ENCODE measurements at places on chromosomes 13 and 19.

DNA sequence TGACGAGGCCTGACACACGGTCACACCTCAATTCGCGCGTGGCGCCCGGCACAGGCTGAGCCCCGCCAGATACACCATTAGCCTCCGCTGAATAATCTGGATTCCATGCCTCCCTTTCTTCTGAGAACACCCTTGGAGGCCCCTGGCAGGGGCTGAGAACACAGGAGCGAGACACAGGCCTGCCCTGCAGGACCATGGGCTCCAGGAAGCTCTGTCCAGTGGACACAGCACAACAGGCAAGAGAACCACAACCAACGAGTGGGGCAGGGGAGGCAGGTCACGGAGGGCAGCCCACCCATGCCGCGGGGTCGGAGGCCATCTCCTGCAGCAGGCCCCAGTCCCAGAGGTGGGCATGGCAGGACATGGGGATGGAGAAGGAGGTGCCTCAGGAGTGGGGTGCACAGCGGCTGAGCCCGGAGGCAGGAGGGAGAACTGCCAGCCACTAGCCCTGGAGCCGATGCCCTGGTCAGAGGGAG lies 75.8 kb upstream of the C13orf46 start:
- DNase-seq: no peak

GRCh38 chr19:51101171-51101865 lies 6.9 kb downstream of the CTU1 start:
- no peak for DNase-seq

DNA sequence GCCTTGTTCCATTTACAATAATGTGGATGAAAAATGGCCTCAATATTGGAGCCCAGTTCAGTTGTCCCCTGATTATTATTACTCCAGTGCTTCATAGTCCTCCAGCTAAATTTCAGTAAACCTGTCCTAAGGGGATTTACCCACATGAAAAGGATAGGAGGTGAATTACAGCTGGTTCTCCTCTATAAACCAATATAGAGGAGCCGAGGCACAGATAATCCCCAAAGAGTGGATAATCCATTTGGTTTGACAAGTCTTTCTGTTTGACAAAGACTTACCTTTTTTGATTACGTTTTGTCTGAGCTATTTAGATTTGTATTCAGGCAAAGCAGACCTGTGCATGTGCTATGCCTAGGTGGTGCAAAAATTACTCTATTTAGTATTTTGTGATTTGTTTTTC lies 2.7 kb downstream of the CNMD start:
- DNase-seq: no peak

GRCh38 chr19:16070366-16070990 lies 5.8 kb upstream of the TPM4 start:
- DNase-seq: peak; percentile 82

DNA sequence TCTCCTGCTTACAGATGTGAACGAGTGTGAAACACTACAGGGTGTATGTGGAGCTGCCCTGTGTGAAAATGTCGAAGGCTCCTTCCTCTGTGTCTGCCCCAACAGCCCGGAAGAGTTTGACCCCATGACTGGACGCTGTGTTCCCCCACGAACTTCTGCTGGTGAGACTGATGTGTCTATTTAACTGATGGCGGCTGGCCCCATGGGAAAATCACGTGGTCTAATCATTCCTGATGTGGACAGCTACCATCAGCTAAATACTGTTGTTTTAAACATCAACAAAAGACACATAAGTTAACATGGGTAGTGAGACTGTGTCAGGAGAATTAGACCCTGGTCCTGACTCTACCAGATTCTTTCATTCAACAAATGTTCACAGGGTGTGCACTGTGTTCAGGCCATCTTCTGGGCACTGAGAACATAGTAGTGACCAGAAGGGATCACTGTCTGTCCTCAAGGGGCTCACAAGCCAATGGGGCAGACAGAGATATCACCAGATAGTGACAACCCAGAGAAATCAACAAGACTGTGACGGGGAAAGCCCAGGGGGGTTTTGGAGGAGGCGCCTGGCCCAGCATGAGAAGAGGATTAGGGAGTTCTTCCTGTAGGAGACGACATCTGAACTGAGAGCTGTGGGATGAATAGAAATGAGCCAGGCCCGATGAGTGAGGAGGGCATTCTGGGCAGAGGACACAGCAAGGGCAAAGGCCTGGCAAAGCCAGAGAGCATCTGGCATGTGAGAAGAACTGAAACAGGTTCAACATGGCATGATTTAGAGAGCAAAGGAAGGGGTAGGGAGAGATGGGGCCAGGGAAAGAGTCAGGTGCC lies 18.4 kb downstream of the LTBP4 start:
- DNase-seq: no peak

- no peak for DNase-seq
Measured at GRCh38 chr13:49615836-49616675, 12.3 kb upstream of the ARL11 start.

DNA sequence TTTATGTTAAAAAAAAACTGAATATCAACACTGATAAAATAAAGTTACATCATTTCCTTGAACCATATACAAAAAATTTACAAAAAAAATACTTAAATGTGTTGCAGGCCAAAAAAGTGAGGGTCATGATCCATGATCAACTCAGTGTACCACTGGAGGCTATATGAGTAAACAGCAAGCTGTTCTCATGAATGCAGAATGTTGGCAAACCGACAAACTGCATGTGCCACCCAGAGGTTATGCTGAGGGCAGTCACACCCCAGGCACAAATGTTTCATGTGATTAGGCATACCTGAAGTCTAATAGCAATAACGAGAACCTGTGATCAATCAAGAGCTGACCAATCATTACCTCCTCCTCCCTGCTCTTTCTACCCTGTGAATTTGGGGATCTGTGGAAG lies 91.9 kb downstream of the ZNF431 start:
- DNase-seq: no peak

Data from stimulated activated CD4-positive, alpha-beta T cell treated with anti-CD3 and anti-CD28 coated beads, Interleukin-2, amount 100 ng/mL, for 4 hours (primary cell).